ENCODE measurements at places on chromosomes 2 and 18. TPM values are rescaled to one million over a fixed set of nuclear protein-coding genes. Genes with fewer than 3 reads are reported as not detected.

GRCh38 chr18:79552696-79553095, 126.9 kb upstream of the CTDP1 start:
- DNase-seq = no peak

AMER3 gene
- not detected for total RNA-seq

GRCh38 chr18:49510393-49511115, 23.5 kb upstream of the C18orf32 start:
- peak; percentile 74 for DNase-seq

GRCh38 chr2:233686928-233687327, 5.2 kb downstream of the UGT1A7 start:
- no peak for DNase-seq

ZEB2 gene
- 161 TPM for total RNA-seq
